ENCODE measurements at places on chromosomes 12 and 14. TPM values are rescaled to one million over a fixed set of nuclear protein-coding genes. Genes with fewer than 3 reads are reported as not detected.

The TGM1 gene
- 16.9 TPM for total RNA-seq

The ASPG gene
- total RNA-seq = 0.05 TPM

The ZNF385A gene
- 8.3 TPM for total RNA-seq

The DBX2 gene
- total RNA-seq = not detected

The MFAP5 gene
- total RNA-seq = 0.64 TPM

Measured in MCF 10A (cell line).